Ascending aorta (tissue), 2 donors: ENCODE measurements at places on chromosomes 2 and 18. TPM values are rescaled to one million over a fixed set of nuclear protein-coding genes. Genes with fewer than 3 reads are reported as not detected.
A peak's percentile ranks its signal among the peaks of the same experiment; 100 is the strongest.

The ARHGAP28 gene
- total RNA-seq, result 0.85 TPM

The SMYD5 gene
- 10.1 TPM for total RNA-seq

- no peak overlapping the region for H3K4me3 ChIP-seq
- peaks cover 40% of the 10 kb centered on the region for H3K4me1 ChIP-seq
- no peaks in the 10 kb centered on the region for H3K36me3 ChIP-seq
- no peaks in the 10 kb centered on the region for H3K27me3 ChIP-seq
- DNase-seq, result no peak
Observed at GRCh38 chr2:190213441-190214335, 105.9 kb downstream of the HIBCH start.

DNA sequence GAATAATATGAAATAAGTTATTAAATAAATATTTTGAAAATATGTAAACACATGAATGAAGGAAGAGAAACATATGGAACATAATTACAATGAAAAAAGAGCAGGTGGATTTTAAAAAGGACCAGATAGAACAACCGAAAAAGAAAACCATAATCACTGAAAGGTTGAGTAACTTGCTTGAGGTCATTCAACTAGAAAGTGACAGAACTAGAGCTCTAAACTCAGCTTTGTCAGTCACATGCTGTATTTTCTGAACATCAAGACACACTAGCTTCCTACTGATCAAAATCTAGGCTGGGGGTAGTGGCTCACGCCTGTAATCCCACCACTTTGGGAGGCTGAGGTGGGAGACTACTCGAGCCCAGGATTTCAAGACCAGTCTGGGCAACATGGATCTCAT lies 30.0 kb upstream of the ITGAV start:
- H3K4me3 ChIP-seq, result no peak overlapping the region
- no peak overlapping the region for H3K27ac ChIP-seq
- no peaks in the 10 kb centered on the region for H3K36me3 ChIP-seq

GRCh38 chr18:13283746-13284145 lies 65.2 kb downstream of the LDLRAD4 start:
- no peak for DNase-seq
- H3K4me3 ChIP-seq, result no peak overlapping the region
- H3K27ac ChIP-seq, result peak overlapping the region; percentile 42
- peaks cover 13% of the 10 kb centered on the region for H3K36me3 ChIP-seq

DNA sequence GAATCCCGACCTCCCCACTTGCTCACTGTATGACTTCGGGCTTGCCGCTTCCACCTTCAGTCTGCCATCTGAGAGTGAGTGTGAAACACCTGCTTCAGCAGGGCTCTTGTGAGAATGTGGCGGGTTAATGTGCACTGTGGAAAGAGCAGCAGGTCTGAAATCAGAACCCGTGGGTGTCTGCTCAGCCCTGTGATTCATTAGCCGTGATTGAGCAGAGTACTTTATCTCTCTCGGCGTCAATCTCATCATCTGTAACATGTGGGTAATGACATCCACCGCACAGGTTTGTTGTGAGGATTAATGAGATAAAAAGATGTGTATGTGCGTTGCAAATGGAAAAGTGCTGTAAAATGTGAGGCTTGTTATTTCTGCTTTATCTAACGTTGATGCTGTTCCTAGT lies 128.6 kb downstream of the LRATD1 start:
- H3K27me3 ChIP-seq, result no peaks in the 10 kb centered on the region
- no peak overlapping the region for H3K27ac ChIP-seq
- H3K36me3 ChIP-seq, result no peaks in the 10 kb centered on the region
- no peak overlapping the region for H3K4me3 ChIP-seq
- no peaks in the 10 kb centered on the region for H3K4me1 ChIP-seq
- DNase-seq, result no peak

GRCh38 chr2:240201866-240202265 lies 61.4 kb upstream of the OTOS start:
- no peaks in the 10 kb centered on the region for H3K27me3 ChIP-seq
- DNase-seq, result peak; percentile 38
- no peaks in the 10 kb centered on the region for H3K4me1 ChIP-seq
- no peak overlapping the region for H3K27ac ChIP-seq
- H3K36me3 ChIP-seq, result no peaks in the 10 kb centered on the region
